Cortex of kidney (tissue), 1 donor: ENCODE measurements at places on chromosomes 12 and 14.

DNA sequence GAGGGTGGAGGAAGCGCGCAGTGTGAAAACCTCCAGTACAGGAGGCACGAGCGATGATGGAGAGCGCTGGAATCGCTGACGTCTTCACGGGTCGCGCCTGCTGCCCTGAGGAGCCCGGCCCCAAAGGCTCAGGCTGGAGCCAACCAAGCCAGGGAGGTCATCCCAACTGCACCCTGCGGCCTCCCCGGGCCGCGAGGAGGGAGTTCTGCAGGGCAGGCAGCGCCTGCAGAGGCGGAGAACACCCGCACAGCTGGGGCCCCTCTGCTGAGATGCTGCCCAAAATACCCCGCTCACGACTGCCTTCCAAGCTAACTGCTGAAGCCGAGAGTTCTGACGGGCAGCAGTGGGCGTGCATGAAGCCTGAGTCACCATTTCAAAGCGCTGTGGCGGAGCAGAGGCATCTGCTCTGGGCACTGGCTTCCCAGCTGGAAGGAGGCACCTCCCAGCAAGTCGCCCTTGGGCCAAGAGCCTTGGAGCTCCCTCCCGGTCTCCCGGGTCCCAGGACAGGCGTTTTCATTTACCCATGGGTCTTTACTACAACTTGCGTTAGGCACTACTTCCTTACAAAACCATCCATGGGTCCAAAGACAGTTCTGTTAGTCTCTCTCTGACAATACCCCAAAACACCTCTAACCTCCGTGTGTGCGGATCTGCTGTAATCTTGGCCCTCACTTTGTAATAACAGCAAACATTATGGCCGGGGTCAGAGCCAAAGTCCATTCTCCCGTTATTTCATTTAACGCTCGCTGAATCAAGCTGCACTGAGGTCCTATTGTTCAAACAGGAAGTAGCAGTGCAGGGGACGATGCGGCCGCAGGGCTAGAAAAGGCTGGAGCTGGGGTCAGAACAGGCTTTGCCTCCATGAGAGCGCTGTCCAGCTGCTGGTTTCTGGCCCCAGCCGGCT, 60.1 kb upstream of the RIMBP2 start:
- DNase-seq = no peak

DNA sequence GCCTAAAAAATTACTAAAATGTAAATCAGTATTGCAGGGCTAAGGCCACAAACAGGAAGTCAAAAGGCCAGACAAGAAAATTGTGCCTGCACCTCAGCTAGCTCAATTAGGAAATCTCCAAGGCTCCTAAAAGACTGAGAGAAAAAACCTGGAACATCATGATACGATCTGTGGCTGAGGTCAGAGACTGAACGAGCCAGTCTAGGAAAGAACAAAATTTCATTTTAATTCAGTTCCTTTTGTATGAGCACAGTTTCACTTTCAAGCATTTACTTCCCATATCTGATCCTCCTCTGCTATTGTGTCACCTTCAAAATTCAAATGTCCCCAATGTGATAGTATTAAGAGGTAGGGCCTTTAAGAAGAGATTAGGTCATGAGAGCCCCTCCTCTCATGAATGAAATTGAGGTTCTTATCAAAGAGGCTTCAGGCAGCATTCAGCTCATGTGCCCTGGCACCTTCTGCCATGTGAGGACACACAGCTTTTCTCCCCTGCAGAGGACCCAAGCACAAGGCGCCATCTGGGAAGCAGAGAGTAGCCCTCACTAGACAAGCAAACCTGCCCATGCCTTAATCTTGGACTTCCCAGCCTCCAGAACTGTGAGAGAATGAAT, 14.8 kb downstream of the PRKAB1 start:
- no peak for DNase-seq

DNA sequence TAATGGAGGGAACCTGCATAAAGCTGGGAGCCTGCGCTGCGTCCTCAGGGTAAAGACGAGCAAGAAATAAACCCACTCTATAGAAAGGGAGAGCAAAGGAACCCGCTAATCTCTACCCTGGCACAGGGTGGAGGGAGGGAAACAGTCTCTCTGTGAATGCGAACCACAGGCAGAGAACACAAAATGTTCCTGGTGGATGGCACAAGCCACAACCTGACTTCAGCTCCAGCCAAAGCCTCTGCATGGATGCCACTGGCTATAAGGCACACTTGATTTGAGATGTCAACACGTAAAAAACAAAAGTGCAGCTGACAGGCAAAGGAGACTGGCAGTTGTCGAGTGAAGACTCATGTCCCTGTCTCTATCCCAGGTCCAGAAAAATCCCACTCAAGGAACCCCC, 32.4 kb downstream of the CHGA start:
- no peak for DNase-seq

DNA sequence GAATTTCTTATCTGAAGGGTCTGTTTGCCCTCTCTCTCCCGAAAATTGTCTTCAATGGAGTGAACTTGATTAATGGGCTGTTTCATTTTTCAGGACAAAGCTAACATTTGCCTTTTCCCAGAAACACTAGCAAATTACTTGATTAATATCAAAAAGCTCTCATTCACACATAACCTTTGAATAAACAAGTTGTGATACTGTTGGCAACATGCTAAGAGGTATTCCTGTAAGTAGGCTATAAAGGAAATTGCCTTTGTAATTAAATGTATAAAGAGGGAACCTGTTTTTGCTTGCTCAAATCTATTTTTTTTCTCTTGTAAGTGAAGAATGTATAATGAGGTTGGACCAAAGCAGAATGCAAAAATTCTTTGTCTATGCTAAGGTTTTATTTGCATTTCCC, 457.2 kb downstream of the TMTC2 start:
- DNase-seq = no peak

GRCh38 chr14:26621807-26622560, 24.2 kb upstream of the NOVA1 start:
- DNase-seq = no peak

- no peak for DNase-seq
Observed at GRCh38 chr12:102643879-102644575, 163.7 kb upstream of the IGF1 start.

- no peak for DNase-seq
Observed at GRCh38 chr14:90836692-90837063, 20.4 kb upstream of the TTC7B start.

DNA sequence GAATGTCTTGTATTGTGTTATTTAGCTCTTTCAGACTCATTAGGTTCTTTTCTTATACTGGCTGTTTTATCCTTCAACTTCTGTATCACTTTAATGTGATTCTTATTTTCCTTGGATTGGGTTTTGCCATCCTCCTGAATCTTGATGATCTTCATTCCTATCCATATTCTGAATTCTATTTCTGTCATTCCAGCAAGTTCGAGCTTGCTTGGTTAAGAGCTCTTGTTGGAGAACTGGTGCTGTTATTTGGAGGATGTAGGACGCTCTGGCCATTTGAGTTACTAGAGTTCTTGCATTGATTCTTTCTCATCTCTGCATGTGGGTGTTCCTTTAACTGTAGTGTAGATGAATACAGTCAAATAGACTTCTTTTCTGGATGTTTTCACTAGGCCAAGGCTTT, 142.3 kb upstream of the SLC38A2 start:
- no peak for DNase-seq

- no peak for DNase-seq
Observed at GRCh38 chr14:87998482-87998881, 5.5 kb upstream of the GALC start.

DNA sequence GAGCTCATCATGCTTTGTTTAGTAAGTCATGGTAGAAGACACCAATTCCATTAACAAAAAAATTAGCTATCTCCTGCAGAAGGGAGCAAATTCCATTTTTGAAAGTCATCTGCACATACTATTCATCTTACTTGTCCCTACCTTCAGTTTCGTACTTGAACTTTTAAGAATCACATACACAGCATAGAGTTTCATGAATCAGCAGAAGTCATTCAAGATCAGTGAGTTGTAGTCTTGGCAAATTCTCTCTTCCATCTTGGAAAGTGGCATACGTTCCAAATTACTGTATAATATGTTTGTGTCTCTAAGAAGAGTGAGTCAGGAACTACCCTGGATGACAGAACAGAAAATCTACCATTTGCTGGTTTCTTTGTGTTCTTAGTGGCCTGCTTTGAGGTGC, 14.1 kb downstream of the VRK1 start:
- DNase-seq = no peak

- no peak for DNase-seq
Observed at GRCh38 chr12:131177599-131177998, 223.9 kb downstream of the ADGRD1 start.

DNA sequence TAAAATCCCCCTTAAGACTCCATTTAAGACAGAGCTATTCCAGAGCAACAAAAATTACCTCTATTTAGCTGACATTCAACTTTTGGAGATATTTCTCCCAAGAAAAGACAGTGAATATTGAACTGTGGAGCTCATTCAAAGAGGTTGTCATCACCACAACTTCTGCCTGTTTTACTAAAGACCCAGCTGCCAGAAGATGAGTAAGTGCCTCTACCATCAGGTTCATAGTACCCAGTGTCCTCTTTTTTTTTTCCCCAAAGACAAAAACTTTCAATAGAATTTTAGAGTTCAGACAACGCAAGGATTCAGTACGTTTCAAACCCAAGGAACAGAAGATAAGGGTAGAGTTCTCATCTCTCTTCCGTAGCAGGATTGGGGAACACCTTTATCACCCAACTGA, 461.3 kb downstream of the BCAT1 start:
- DNase-seq = no peak

DNA sequence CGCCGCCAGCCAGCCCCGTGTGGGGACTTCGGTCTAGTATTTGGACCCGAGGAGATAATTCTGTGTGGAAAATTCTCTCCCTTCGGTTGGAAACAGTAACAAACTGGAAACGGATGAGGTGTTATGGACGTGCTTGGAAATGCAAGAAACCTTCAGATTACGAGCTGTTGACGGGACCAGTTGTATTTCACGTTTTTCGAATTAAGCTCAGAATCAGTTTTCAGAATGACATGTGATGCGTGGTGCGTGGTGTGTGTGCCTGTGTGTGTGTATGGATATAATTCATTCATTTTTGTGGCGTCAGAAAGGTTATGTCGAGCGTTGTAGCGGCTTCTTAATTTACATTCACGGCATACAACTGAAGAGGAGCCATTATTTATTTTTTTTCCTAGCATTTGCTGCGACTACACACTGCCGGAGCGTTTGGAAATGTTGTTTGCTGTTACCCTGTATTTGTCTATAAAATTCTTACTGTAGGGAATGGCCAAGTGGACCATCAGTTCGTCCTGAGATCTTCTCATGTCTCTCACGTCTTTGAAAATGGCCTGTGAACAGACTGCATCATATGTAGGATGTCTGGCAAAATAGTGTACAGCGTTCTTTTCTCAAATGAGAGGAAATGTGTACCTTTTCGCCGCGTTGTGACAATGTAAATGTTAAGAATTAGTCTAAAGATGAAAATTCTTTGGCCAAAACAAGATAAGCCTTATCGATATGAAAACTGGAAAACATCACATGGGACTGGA, 1.3 kb downstream of the TRAF3 start:
- no peak for DNase-seq

DNA sequence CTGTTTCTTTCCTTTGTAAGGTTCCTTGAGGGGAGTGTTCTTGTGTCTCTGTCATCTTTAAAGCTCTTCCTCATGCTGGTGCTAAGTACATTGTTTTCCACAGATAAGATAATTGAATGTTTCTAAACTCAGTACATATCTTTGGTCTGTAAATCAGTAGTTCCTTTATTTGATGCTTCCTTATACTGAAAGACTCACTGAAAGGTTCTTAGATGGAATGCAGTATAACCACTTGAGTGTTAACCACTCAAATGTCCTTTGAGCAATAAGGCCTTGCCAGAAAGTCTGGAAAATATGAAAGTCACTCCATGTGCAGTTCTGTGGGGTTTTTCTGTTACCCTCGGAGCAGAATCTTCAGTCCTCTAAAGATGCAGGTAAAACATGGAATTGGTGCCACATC, 23.0 kb upstream of the RNU6-8 start:
- DNase-seq = no peak

DNA sequence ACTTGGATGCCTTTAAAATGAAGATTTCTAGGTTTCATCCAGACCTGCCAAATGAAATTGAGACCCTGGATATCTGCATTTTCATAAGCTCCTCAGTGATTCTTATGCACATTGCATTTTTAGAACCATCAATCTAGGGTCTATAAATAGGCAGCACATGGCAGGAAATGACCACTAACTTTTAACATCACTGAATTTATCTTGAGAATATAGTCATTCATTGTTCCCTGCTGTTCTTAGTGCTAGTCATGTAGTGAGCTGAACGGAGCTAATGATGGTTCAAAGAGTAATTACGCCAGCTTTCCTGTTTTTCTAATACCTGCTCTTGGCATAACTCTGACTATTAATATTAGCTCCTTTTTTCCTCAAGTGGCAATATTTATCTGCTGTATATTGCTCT, 91.6 kb downstream of the TPH2 start:
- DNase-seq = no peak

DNA sequence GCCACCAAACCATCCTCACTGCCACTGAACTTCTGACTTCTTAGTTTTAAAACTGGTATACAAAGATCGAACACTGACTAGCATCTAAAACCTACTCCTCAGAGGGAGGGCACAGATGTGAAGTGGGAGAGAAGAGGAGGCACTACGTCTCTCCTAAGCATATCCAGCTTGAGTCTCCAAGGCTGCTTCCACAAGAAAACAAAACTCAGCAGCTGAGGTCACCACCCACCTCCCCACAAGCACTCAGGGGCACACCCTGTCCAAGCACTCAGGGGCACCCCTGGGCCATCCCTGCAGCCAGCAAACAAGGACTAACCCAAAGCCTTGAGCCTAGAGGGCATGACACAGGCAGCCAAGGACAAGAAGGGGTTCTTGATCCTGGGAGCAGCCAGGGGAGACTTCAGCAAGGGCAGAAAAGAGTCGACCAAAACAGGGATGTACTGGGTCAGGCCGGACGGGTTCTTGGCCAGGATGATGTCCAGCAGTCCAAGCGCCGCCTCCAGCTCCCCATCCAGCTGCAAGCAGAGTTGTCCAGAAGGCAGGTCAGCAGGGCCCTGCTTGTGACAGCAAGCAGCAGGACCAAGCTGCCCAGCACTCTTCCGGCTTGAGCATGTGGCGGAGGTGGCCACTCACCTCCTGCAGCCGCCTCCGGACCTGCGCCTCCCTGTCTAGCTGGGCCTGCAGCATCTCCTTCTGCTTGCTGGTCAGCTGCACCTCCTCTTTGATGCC, 34.8 kb downstream of the GCN1 start:
- DNase-seq = no peak

- DNase-seq = no peak
Observed at GRCh38 chr12:109611223-109611622, 37.6 kb downstream of the MVK start.

DNA sequence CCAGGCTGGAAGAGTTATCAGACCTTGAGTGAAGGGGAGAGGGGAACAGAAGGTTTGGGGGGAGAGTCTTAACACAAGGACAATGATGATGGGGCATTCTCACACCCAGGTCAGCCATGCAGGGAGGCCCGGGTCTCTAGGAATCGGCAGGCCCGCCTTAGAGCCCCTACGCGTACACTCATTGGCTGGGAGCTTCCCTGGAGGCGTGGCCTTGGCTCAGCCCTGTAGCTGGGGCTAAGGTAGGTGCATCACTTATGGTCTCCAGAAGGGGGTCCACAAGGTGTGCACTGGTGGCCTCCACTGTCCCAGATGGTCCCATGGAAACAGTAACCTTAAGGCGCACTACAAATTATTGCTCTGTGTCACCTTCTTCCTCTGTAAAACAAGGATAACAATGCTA, 660.1 kb downstream of the MED13L start:
- DNase-seq = no peak

- DNase-seq = no peak
Observed at GRCh38 chr12:67920413-67920812, 68.8 kb upstream of the IFNG-AS1 start.

GRCh38 chr12:68028647-68029046, 39.4 kb downstream of the IFNG-AS1 start:
- no peak for DNase-seq
